Caudate nucleus (tissue), 63 donors: ENCODE measurements at places on chromosomes 3 and 15.

DNA sequence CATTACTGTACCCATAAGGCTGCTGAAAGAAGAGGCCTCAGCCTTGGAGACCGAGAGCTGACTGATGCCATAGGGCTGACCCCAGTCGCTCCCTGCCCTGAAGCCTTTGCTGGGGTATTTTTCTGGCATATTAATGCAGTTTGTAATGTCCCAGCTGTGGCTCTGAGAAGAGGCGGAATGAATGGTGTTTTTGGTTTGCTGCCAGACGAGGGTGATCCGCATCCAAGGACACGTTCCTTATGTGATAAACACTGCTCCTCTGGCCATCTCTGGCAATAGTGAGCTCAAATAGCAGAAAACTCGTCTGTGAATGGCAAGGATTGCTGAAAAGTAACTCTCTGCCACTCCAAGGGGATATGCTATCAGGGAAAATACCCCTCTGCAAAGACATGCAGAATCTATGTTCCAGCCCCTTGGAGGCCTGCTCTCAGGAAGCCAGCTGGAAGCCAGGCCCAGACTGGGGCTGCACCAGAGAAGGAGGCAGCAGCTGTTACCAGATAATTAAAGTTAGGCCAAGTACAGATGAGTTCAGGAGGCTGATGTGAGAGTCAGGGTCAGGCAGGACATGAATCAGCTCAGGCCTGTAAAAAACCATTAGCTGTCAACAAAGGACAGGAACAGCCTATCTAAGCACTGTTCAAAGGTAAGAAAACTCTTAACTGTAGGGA is 28.9 kb upstream of the KLHL6 start:
- peak; percentile 35 for DNase-seq

DNA sequence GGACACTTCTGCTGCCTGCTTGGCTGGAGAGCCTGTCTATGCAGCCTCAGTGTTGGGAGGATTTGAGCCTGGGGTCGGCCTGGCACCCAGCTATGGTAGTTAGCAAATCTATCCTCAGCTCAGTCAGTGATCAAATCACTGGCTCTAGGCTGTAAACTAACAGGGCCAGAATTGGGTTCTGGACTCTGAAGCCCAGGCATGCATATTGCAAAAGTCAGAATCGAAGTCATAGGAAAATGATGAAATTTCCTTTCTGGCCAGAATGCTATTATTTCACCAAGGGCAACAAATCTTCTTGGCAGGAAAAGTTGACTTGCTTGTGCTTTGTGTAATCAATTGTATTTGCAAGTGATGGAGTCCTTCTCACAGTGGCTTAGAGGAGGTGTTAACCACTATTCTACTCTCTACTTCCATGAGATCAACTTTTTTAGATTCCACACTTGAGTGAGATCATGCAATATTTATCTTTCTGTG is 482.6 kb upstream of the TPRG1 start:
- no peak for DNase-seq

- no peak for DNase-seq
Measured at GRCh38 chr3:196708467-196708866, 3.6 kb downstream of the CEP19 start.

GRCh38 chr15:52422001-52422400 is 106.7 kb downstream of the MYO5A start:
- DNase-seq: no peak

DNA sequence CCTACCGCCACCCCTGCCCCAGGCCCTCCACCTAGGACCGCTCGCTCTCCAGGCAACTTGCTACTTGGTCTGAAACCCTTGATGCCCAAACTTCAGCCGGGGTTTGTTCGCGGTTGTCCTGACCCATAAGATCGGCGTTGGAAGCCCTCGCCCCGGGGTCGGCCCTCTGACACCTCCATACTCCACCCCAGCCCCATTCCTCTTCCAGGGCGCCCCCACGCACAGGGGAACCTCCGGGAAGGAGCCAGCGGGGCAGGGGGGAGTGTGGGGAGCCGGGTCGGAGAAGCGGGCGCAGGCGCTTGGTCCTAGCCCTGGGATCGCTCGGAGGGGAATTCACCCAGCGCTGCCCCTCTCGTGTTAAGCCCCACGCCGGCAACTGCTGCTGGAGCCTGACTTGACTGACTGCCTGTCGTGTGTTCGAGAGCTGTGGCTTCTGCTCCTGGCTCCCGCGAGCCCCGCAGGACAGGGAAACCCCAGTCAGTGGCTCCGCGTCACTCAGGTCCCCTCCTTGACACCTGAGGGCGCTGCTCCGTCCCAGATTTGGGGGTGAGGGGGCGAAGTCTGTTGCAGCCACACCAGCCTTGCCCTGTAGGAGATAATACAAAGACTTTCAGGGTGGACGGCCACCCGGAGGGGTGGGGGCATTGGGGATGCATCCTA is 675 bp downstream of the RYR3 start:
- DNase-seq: no peak

- DNase-seq: no peak
Measured at GRCh38 chr3:13795816-13796215, 84.1 kb downstream of the WNT7A start.

DNA sequence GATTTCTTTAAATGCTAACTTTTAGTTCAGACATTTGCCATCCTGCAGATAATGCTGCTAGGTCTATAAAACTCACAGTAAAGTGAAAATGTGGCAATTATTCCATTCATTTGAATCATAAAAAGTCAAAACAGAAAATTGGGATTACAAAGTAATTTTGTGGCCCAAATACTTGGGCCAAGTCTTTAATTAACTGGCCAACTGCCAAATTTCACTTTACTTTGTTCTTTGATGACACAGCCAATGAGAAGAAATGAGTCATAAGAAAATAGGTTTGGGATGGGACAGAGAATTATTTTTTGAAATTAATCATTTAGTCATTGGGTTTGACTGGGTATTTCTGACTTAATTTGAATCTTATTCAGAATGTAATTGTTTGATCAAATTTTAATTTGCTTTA is 89.8 kb upstream of the SLC2A2 start:
- no peak for DNase-seq

DNA sequence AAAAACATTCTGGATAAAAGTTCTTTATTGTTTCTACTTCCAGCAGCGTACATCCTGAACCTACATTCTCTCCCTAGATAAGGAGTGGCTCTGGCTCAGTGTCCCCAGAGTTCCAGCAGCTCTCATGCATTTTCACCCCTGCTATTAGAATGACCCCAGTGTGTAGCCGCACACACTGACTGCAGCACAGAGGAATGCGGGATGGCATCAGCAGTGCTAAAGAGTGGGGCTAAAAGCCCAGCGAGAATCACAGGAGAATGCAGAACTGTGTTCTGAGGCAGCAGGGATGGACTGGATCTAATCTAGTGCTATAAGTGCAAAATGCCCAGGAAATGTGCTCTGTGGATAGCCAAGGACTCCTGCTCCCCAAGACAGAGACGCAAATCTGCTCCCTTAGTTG is 66.4 kb upstream of the TJP1 start:
- peak; percentile 25 for DNase-seq

GRCh38 chr3:177995381-177996085 is 540.7 kb upstream of the KCNMB2 start:
- DNase-seq: no peak
